ENCODE measurements at places on chromosomes 3 and 15. TPM values are rescaled to one million over a fixed set of nuclear protein-coding genes. Genes with fewer than 3 reads are reported as not detected.

The ZNF385D gene
- 2.1 TPM for total RNA-seq

The ECE2 gene
- not detected for total RNA-seq

The NME9 gene
- not detected for total RNA-seq

GRCh38 chr3:145333931-145334330 is 827.1 kb downstream of the PLOD2 start:
- DNase-seq = no peak

The ST8SIA2 gene
- total RNA-seq = not detected

DNA sequence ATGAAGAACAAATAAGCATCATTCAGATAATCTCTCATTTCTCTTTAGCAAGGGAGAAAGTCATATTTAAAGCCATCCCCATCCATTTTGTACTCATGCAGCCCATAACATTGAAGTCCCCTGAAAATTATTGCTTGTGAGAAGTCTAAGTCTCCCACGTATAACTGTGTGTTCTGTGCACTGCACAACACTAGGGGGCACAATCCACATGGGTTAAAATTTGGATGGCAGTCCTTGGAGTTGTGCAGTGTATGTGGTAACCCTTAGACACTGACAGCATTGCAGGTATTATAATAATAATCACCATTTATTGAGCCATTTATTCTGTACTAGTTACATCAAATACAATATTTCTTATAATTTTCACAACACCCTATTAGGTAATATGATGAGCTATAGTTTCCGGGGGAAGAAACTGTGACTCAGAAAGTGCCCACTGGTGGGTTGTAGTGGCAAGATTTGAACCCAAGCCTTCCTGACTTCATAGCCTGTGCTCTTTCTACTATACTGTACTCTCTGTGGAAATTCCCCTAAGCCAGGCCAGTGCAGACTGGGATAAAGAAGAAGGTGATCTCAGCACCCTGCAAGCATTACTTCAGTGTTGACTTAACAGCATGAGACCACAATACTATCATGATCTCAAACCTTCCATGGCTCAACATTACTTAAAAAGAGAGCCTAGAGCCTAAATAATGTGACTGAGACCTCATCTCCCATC is 15.7 kb downstream of the KCNAB1 start:
- DNase-seq = no peak

GRCh38 chr3:142844339-142844977 is 44.4 kb downstream of the PCOLCE2 start:
- no peak for DNase-seq

The CHD2 gene
- 53.1 TPM for total RNA-seq
